Occipital lobe (tissue), 3 donors: ENCODE measurements at places on chromosomes 11 and 22. TPM values are rescaled to one million over a fixed set of nuclear protein-coding genes. Genes with fewer than 3 reads are reported as not detected.

GRCh38 chr11:77395460-77396173, 78.3 kb downstream of the PAK1 start:
- no peak for DNase-seq

DNA sequence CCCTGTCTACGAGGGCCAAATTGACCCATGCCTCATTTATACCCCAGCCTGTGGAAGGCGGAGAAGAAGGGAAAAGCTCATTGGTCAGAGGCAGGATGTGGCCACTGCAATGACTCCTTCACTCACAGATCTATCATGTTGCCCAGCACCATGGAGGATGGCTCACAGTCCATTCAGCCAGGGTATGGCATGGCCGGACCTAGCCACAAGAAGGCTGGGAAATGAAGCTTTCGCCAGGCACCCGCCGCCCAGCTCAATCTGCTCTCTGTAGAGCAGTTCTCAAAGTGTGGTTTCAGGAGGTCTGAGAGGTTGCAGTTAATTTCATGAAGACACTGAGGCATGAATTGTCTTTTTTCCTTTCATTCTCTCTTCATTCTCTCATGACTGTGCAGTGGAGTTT, 40.6 kb upstream of the LINC01488 start:
- DNase-seq: no peak

DNA sequence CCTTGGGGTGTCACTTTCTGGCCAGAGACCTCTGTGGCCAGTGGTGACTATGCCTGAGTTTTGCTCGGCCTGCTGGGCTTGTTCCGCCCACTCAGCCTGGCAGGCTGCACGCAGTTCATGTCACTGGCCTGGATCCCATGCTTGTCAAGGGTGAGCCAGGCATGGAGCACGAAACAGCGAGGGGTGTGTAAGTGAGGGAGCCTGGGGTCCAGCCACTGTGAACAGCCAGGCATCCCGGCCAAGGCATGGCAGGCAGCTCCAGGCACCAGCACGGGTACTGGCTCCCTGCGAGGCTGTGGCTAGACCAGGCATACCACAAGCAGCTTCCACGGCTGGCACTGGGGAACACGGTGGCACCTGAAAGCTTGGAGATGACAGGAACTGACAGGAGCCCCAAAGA, 214.3 kb downstream of the LRRC4C start:
- DNase-seq: no peak

GRCh38 chr11:36467916-36468315, 42.2 kb downstream of the TRAF6 start:
- no peak for DNase-seq

MB gene
- total RNA-seq: not detected

TCN2 gene
- 8.4 TPM for total RNA-seq

DNA sequence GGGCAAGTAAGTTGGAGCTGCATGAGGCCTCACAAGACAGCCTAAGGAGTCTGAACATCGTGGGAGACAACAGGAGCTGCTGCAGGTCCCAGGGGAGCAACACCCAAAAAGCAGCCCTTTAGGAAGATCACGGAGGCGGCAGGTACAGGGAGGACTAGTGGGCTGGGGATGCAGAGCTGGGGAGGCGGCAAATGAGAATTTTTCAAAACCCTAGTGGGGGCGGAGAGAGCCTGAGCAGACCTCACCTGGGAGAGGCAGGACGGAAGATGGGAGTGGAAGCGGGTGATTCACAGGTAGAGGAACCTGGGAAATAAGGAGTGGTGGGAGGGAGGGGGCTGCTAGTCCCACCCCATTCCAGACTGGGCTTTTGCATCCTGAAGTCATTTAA, 42.1 kb downstream of the DKK3 start:
- no peak for DNase-seq

DNA sequence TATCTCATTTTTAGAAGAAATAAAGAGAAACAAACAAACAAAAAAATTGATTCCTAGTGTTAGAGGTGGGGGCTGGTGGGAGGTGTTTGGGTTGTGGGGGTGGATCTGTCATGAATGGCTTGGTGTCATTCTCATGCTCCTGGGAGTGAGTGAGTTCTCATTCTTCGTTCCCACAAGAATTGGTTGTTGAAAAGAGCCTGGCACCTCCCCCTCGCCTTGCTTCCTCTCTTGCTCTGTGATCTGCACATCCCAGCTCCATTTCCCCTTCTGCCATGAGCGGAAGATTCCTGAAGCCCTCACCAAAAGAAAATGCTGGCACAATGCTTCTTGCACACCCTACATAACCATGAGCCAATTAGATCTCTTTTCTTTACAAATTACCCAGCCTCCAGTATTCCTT, 277.8 kb downstream of the ST3GAL4 start:
- DNase-seq: no peak

CLTCL1 gene
- total RNA-seq: 11.1 TPM

DNA sequence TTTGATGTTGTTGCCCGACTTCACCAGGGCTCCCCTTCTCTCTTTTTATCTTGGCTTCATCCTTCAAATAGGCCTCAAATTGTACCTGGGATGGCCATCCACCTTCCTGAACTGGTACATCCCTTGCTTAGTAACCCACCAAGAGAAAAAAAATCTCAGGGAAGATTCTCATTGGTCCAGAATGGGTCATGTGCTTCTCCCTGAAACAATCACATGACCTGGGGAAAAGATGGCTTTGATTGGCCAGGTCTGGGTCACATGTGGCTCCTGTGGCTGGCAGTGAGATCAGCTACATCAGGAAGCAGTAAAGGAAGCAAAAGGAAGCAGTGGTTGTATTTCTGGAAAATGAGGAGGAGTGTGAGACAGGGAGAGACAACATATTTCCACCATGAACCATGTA, 540.2 kb downstream of the MIAT start:
- no peak for DNase-seq

CALCA gene
- total RNA-seq: not detected

TBRG1 gene
- total RNA-seq: 42.7 TPM
